Gastrocnemius medialis (tissue), 4 donors: ENCODE measurements at places on chromosomes 11 and 22. TPM values are rescaled to one million over a fixed set of nuclear protein-coding genes. Genes with fewer than 3 reads are reported as not detected.

P4HA3 gene
- not detected for total RNA-seq

RIMBP3B gene
- not detected for total RNA-seq

ADAMTS8 gene
- total RNA-seq = 0.29 TPM

LDHAL6A gene
- total RNA-seq = not detected

UPK3A gene
- total RNA-seq = 3.5 TPM

OR4C13 gene
- not detected for total RNA-seq
